Foreskin keratinocyte (primary cell): ENCODE measurements at places on chromosomes 5 and 9. TPM values are rescaled to one million over a fixed set of nuclear protein-coding genes. Genes with fewer than 3 reads are reported as not detected.

CORO2A gene
- total RNA-seq, result 37.0 and 39.3 TPM in 2 replicates

ZNG1E gene
- total RNA-seq, result 39.1 and 52.8 TPM in 2 replicates

LPAR1 gene
- total RNA-seq, result 27.0 and 30.9 TPM in 2 replicates

BAAT gene
- total RNA-seq, result 0.04 TPM in 1 of 2 replicates, not detected in the other

S1PR3 gene
- total RNA-seq, result 6.5 and 7.1 TPM in 2 replicates

SLC4A9 gene
- total RNA-seq, result 0.04 TPM in 1 of 2 replicates, not detected in the other

GMCL2 gene
- not detected in 2 replicates for total RNA-seq

DNA sequence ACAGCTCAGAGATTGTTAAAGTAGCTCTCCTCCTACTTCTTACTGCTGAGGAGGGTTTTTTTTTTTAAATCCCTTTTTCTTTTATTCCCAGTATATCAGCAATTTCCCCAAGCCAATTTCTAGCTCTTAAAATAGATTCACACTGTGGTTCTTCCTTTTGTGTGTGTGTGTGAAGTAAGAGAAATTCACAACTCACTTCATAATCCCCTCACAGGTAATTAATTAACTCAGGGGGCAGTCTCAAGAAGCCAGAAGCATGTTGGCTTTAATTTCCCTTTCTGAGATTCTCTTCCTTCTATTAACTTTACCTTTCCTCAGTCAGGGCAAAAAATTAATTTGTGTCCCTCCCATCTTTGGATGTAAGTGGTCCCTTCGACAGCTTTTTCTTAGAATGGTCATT is 71.0 kb upstream of the HMHB1 start:
- DNase-seq, result no peak

- no peak for DNase-seq
Measured at GRCh38 chr5:178476531-178476930, 113.7 kb downstream of the COL23A1 start.

DNA sequence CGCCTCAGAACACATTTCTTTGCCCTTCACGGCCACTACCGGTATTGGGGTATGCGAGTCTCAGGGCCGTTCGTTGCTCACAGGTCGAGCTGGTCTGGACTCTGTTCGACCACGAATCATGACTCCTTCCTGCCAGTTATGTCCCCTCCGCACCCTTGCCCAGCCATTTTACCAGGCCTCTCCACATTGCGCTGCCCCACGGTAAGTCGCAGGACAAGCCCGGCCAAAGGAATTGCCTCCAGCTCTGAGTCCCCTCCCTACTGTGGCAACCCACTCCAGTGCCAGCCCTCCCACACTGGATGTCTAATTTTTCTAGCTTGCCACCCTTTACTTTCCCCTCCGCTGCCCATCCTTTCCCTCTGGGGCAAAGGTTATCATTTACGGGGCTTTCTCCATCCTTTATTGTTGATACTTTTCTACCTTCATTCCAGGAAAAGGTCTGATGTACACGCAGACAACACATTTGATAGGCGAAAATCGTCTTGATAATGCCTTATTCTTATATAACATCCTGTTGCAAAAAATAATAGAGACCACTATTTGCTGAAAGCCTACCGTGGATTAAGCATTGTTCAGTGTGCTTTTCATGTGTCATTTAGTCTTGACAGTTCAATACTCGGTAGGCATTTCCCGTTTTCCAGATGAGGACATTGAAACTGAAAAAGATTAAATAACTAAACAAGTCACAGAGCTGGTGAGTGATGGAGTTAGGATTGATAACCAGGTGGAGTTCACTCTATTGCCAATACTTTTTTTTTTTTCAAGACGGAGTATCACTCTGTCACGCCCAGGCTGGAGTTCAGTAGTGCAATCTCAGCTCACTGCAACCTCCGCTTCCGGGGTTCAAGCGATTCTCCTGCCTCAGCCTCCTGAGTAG is 958 bp upstream of the HSPA5 start:
- DNase-seq, result no peak

DNA sequence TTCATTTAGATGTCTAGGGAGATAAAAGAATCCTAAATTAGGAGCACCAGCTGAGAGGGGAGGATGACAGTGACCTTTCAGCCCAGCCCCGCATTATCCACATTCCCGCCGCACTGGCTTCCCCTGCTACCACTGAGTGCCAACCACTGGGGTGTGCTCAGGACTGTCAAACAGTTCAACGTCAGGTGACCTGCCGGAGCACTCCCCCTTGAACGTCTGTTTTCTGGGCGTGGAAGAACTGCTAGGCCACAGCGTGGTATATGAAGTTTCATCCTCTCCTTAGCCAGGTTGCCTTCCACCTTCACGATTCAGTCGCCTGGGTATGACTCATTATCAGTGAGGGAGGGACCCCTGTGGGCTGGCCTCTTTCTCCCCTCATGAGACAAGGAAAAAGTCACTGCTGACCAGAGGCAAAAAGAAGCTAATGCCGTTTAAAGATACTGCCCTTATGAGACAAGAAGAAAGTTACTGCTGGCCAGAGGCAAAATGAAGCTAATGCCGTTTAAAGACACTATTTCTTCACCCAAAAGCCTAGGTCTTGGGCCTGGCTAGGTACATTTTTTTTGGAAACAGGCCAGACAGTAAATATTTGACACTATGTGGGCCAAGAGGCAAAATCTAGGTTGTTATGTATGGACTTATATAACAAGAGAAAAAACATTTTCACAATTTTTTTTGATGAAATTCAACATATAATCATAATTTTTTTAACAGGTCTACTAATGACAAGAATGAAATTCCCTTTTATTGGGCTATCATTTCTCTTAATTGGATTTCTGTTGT is 4.6 kb downstream of the NMRK1 start:
- DNase-seq, result no peak

GRCh38 chr9:124108216-124108615 is 96.6 kb downstream of the LHX2 start:
- DNase-seq, result no peak

DNA sequence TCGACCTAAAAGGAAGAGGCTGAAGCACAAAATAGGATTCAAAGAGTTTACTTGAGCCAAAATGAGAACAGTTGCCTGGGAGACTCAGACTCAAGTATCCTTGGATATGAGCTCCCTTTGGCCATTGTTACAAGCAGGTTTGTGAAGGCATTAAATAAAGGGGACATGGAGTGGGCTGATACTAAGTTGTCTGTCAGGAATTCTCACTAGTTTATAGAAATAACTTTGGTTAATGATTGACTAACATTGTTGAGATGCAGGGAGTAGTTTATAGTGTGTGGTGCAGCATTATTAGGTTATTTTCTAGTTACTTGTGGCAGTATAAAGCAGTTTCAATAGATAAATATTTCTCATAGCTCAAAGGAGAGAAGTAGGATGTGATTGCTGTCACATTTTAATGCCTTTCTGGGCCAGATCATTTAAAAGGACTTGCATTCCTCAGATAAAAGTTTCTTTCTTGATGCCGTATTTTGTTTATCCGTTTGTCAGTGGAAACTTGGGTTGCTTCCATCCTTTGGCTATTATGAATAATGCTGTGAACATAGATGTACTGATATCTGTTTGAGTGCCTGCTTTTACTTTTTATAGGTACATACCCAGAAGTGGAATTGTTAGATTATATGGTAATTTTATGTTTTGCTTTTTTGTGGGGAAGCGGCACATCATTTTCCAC is 9.1 kb downstream of the AP3S1 start:
- no peak for DNase-seq

- DNase-seq, result no peak
Measured at GRCh38 chr5:120449501-120449900, 14.6 kb upstream of the PRR16 start.

- no peak for DNase-seq
Measured at GRCh38 chr9:89022902-89023301, 31.6 kb downstream of the S1PR3 start.

- no peak for DNase-seq
Measured at GRCh38 chr9:18457510-18457909, 16.4 kb upstream of the ADAMTSL1 start.

DNA sequence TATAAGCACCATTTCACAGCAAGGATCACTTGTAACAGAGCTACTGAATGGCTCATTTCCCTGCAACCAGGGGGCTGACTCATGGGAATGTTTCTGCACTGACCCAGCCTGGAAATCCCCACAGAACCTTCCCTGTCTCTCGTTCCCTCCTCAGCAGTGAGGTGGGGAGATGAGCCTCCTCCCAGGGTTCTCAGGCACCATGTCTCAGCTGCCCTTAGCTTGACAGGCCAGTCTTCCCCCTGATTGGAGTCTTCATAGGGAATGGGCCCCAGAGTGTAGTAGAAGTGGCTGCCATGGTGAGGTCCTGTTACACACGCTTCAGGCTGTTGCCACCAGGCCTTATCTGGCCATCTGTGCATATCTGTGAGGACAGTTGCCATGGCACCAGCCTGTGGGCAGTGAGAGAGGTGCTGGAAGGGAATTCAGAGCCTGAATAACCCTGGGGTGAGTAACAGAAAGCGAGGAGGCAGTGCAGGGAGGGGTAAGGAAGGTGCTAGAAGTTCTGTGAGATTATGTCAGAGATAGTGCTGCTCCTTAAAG is 324.4 kb downstream of the ENC1 start:
- peak; percentile 99 for DNase-seq

- no peak for DNase-seq
Measured at GRCh38 chr5:143231973-143232812, 171.3 kb downstream of the NR3C1 start.

- peak; percentile 22 for DNase-seq
Measured at GRCh38 chr5:61525512-61526206, 193.6 kb downstream of the ZSWIM6 start.

- no peak for DNase-seq
Measured at GRCh38 chr9:105306351-105307140, 62.1 kb downstream of the SLC44A1 start.

GRCh38 chr9:72315089-72315509 is 49.9 kb downstream of the ZFAND5 start:
- no peak for DNase-seq

DNA sequence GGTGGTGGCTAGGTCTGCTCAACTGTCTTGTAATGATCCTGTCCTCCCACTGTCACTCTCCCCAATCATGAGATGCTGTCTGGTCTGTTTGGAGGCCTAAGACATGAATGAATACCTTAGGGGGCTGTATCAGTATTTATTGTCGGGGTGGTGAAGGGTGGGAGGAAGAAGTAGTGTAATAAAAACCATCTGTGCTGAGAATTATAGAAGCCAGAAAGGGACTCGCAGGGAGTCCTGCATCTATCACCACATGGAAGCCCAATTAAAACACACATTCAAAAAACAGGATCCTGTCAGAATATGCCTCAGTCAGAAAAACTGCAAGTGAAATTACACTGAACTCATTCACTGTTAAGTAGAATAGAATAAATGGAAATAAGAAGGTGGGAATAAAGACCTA is 1134.3 kb upstream of the C9orf72 start:
- DNase-seq, result no peak

DNA sequence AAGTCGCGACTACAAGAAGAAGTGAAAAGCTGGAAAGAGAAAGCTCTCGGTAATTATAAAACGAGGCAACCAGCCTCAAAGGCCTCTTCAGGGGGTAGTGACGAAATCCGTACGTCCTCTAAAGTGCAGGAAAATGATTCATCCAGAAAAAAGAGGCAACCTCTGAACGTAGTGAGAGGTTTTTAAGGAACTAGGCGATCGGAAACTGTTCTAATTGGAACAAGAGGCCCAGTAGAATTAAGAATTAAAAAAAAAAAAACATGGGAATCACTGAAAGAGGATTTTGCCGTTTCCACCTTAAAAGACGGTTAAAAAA is 1.0 kb downstream of the CSNK1A1 start:
- peak; percentile 33 for DNase-seq

- peak; percentile 80 for DNase-seq
Measured at GRCh38 chr5:81268521-81269196, 32.7 kb upstream of the ZCCHC9 start.

GRCh38 chr9:113511047-113511521 is 47.6 kb downstream of the RGS3 start:
- DNase-seq, result no peak

- DNase-seq, result no peak
Measured at GRCh38 chr5:32360906-32361305, 48.2 kb upstream of the MTMR12 start.

DNA sequence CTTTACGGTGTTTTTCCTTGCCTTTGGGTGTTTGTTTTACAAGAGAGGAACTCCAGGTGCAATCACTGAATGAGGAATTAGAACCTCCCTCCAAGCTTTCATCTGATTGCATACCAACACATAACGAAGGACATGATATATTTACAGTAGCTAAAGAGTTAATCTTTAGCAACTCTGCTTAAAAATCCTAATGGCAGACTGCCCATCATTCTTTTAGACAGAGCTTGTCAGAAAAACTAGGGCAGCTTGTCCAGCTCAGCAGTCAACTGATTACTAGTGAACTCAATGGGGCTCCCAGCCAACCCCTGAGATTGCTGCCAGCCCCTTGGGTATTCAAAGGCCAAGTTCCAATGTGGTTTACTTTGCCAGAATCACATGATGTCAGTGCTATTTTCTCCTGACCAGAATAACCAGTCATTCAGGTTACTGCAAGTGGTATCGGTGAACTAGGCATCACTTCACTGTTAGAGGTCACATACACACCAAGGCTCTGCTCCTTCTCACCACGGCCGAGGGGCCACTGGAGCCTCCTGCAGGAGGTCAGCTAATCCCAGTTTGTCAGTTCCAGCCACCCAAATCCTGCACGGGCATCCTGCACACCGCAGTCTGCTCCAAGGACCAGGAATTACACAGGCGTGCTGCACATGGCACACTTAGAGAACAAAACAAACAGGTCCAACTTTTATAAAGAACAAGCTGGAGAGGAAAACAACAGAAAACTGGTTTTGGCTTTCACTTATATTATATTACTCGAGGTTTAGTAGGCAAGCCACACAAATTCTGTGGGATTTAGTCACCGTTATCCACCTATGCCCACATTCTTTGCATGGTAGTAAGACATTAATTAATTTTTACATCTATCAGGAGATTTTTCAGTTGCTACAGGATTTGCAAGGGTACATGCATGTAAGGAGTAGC is 62.5 kb downstream of the NFIB start:
- DNase-seq, result peak; percentile 92

- no peak for DNase-seq
Measured at GRCh38 chr9:93452710-93453046, 703 bp downstream of the FAM120AOS start.

- DNase-seq, result no peak
Measured at GRCh38 chr5:14193496-14193895, 50.4 kb downstream of the TRIO start.

DNA sequence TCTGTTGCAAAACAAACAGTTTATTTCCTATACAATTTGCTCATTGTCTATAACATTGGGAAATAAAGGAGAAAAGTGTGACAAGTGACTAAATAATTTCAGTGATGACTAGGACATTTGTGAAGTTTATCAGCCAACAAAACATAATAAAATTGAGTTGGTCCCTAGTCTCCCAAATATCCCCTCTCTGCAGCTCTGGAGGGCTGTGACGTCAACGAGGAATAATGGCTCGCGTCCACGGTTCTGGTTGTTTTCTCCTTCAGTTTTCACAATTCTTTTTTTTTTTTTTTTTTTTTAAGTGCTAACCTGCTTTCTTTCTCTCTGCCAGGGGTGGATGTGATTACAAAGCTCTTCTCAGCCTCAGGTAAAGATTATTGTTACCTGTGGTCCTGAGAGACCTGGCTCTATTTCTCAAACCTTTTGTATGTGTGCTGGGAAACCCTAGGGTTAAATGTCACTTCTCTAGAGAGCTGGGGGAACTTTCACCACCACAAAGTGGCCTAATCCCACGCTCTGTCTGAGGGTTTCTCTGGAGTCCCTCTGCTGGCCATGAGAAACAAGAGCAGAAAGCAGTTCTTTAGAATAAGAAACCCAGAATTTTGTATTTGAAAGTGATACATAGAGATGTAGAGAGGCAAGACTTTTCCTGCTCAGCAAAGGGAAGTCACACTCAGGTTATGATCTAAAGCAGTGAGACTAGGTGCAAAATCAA is 36.2 kb upstream of the ANKRD55 start:
- no peak for DNase-seq

GRCh38 chr5:173321886-173322285 is 6.3 kb downstream of the STC2 start:
- no peak for DNase-seq
